HS-27A (cell line): ENCODE measurements at places on chromosomes 4 and X.

- DNase-seq: no peak
These were observed 1575.3 kb upstream of the AGA start for GRCh38 chr4:179017581-179017980.

- no peak for DNase-seq
These were observed 200.2 kb downstream of the APBB2 start for GRCh38 chr4:41014158-41014557.

GRCh38 chrX:21493226-21493830 is 119.1 kb downstream of the CNKSR2 start:
- DNase-seq: no peak

DNA sequence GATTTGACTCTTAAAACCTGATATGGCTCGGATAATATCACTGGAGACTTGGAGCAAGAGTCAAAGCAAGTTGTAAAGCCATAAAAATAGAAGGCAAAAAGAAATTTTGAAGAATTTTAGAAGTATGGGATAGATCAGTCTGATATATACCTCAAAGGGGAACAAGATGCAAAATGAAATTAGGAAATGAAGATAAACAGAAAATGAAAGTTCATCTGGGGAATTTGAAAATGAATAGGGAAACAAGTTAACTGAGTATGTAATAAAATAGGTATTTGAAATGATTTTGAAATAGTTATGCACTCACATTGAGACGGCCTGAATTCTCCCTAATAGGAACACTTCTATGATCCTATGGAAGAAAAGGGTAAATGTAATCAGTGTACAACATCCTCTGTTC is 5.7 kb downstream of the CYP2U1 start:
- no peak for DNase-seq

GRCh38 chr4:7694324-7694723 is 245.3 kb downstream of the AFAP1 start:
- DNase-seq: no peak

- no peak for DNase-seq
These were observed 241.3 kb upstream of the MAGEC2 start for GRCh38 chrX:142446349-142446748.

- no peak for DNase-seq
These were observed 73.6 kb downstream of the CEP44 start for GRCh38 chr4:174357321-174357720.

GRCh38 chr4:123786163-123786915 is 389.7 kb downstream of the SPRY1 start:
- no peak for DNase-seq

DNA sequence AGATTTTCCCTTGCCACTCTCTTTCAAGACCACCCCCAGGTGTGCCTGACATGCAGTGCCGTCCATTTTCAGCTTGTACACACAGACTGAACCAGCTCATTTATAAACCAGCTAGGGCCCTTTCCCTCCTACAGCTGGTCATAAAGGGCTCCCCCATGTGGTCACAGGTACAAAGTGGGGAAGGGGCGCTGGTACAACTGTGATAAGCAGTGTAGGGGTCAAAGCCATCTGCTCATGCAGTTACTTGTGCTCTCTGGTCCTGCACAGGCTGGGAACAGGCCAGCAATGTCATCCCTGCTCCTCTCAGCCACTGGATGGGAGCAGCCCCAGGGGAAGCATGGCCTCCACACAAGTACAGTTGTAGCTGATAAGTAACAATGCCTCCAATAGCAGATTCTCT is 20.6 kb downstream of the GABRQ start:
- DNase-seq: no peak

- no peak for DNase-seq
These were observed 56.6 kb downstream of the LARP7 start for GRCh38 chr4:112693507-112693906.

GRCh38 chrX:137848266-137848905 is 282.5 kb downstream of the ZIC3 start:
- no peak for DNase-seq

DNA sequence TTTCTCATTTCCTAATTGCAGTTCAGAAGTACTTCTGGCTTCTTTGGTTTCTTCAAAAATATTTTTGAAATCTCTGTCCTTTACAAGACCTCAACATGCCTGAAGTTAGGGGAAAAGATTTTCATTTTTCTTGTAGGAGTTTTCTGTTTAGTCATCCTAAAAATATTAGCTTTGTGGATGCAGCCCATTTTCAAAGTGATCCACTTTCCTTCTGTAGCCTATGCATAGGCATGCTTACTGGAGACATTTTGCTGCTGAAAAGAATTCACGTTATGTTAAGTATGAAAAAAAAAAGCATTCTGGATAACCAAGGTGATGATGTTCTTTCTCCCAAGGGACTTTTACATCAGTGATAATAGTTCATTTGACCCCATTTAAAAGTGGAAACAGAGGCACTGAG is 245.6 kb downstream of the THOC2 start:
- no peak for DNase-seq

DNA sequence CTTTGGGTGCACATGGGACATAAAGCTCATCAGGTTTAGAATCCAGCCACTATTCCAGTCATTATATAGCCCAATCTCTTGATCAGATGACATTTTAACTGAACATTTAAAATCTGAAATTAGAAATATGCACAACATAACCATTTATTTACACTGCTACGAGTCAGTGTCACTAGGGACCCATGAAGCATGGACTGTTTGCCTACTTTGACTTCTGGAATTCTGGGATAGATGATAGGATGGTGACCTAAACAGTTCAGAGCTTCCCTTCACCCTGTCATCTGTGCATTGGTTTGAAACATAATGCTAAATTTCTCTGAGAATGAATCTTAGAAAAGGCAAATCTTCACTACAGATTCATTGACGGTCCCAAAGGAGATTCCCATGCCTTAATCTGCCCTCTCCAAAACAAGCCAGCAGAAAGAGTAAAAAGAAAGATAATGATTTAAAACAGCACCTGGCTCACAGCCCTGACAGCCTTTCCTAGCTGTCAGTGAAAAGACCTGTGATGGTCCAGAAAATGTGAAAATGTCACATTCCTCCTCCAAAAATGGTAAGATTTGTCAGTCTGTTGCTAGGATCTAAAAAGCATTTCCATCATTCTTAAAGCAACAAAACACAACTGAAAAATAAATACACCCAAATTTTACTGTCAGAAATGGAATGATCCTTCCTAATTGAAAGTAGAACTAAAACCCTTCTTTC is 18.9 kb upstream of the HERC3 start:
- no peak for DNase-seq

DNA sequence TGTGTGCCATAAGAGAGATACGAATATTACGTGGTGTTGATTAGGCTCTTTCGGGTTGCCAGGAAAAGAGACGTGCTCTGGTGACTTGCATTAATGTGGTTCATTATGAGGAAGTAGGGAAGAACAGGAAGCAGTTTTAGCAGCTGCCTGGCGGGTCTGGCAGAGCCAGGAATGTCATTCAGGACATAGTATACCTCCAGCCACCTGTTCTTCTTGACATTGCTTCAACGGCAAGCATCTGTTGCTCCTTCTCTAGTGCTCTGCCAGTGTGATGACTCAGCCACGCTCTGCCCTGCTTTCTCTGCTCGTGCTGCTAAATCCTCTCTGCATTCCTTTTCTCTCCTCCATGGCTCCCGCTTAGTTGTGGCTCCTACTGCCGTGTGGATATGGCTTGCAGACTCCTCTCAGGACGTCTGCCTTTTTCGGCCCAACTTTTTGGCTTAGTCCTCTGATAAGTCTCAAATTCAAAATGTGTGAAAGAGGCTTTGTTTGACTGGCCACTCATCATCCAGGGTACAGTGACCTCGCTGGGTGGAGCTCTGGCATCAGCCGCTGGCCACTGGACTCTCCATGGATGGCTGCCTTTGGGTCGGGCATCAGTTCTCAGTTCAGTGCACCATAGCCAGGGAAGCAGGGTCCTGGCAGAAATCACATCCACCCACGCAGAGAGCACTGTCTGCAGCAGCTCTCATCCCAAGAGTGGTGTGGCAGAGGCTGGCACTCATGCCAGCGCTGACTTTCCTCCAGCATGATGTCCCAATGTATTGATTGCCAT is 89.3 kb upstream of the KLF3 start:
- DNase-seq: no peak

- DNase-seq: peak; percentile 77
These were observed 48.6 kb downstream of the DCLK2 start for GRCh38 chr4:150126864-150127203.
